ENCODE measurements at places on chromosomes 12 and 14. TPM values are rescaled to one million over a fixed set of nuclear protein-coding genes. Genes with fewer than 3 reads are reported as not detected.

Gene RHNO1
- 25.7 TPM for total RNA-seq

Gene MMP14
- 1.9 TPM for total RNA-seq

Gene KRT74
- 0.39 TPM for total RNA-seq

DNA sequence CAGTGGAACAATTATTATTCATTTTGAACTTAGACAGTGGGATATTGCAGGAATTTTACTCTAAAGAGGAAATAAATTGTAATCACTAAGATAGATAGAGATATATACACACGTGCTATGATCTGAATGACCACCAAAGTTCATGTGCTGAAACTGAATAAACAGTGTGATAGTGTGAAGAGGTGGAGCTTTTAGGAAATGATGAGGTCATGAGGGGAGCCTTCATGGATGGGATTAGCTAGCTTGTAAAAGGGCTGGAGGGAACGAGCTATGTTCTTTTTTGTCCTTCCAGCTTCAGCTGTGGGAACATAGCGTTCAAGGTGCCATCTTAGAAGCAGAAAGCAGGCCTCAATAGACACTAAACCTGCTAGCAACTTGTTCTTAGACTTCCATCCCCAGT, 191.5 kb upstream of the LRIG3 start:
- no peak for DNase-seq

GRCh38 chr12:32697445-32697844, 18.3 kb downstream of the DNM1L start:
- no peak for DNase-seq

GRCh38 chr12:67428431-67428830, 159.3 kb downstream of the CAND1 start:
- no peak for DNase-seq

DNA sequence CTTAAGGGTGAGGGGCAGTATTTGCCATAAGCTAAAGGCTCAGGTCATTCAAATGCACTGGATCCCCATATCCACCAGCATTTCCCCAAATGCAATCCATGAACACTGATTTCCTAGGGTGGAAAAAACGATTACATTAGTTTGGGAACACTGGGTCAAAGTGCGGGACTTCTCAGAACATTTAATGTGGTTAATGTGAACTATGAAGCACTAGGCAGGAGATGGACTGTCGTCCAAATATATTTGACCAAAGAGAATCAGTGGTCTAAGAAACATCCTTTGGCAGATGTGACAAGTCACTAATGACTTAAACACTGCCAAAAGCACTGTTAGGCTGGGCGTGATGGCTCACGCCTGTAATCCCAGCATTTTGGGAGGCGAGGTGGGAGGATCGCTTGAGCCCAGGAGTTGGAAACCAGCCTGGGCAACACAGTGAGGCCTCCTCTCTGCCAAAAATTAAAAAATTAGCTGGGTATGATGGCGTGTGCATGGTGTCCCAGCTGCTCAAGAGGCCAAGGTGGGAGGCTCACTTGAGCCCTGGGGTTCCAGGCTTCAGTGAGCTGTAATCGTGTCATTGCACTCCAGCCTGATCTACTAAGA, 205.4 kb downstream of the CALM1 start:
- DNase-seq: no peak

GRCh38 chr12:62976110-62976662, 41.2 kb upstream of the PPM1H start:
- DNase-seq: no peak

- DNase-seq: no peak
Measured at GRCh38 chr14:79017561-79017960, 847.4 kb downstream of the NRXN3 start.

GRCh38 chr12:12474471-12474928, 88.2 kb downstream of the DUSP16 start:
- no peak for DNase-seq

DNA sequence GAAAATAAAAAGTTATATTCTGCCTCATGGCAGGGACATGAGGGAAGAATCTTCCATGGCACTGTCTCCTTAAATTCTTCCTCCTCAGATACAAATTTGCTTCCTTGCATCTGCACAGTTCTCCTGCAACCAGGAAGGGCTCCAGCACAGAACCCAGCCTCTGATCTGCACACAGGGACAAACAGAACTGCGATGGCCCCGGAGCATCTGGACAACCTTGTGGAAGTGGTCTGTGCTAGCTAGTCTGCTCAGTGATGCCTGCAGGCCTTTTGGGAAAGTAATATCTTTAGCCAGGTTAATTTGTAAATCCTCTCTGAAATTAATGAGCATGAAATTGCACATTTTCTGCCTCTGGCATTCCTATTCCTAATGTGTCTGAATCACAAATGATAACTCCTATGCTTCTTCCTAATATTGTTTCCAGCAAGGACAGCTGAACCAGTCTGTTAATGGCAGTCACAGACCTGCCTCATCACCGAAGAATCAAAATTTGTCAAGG, 74.8 kb downstream of the GRIP1 start:
- no peak for DNase-seq

DNA sequence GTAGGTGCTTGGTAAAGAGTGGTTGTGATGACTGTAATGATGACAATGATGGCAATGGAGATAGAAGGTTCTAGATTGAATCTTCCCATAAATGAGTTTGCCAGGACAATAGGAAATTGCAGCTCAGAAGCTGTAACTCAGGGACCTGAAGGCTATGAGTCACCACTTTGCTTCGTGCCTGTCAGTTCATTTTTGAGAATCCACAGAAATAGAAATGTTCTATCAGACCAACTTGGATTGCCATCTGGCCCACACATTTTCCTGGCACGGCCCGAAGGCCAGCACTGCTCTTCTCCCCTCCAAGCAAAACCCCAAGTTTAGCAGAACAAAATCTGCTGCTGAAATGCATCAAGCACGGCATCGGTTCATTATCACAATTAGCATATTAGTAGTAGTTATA, 1127.0 kb downstream of the BCL11B start:
- DNase-seq: no peak

GRCh38 chr14:89164168-89165073, 252.6 kb downstream of the FOXN3 start:
- no peak for DNase-seq

DNA sequence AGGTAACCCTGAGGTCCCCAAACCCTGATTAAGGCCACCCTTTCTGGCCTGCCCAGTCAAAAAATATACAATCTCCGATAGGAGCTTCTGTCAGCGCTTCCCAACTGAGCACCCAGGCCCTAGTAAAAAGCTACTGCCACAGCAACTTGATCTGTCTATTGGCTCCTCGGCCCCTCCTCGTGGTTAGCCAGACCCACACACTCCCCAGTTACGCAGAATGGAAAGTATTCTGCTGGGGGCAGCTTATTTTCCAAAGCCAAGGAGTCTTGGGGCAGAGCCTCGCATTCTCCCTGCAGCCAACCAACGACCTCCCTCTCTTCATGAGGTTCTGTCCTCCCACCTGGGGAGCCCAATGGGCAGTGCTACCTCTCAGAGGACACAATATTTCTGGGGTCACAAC, 32.1 kb downstream of the FMNL3 start:
- no peak for DNase-seq

GRCh38 chr12:4817880-4818279, 91.8 kb upstream of the KCNA1 start:
- no peak for DNase-seq

DNA sequence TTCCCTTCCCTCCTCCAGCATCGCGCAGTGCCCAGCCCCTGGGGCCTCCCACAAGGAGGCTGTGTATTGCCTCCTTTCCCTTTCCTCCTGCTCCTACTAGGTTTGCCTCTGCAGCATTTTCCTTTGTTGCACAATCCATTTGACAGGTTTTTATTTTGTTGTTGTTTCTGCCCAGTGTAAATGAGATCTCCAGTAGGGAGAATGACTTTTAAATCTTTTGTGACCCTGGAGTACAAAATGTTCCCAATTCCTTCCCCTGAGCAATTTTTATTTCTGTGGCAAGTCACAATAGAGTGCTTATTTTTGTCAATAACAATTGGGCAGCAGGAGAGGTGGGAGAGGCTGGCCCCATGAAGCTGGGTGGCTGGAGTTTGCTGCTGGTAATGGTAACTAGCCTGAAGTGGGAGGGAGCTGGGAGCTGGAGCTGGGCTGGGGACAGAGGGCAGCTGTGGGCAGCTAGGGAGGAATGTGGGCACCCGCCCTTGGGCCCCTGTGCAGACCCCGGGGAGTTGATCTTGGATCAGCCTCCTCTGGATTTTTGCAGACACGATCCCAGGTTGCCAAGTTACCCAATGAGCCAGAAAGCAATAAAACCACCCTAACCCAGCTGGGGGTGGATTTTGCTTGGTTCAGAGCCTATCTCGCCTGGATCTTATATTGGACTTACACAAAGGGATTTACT, 160.1 kb downstream of the KTN1 start:
- no peak for DNase-seq

DNA sequence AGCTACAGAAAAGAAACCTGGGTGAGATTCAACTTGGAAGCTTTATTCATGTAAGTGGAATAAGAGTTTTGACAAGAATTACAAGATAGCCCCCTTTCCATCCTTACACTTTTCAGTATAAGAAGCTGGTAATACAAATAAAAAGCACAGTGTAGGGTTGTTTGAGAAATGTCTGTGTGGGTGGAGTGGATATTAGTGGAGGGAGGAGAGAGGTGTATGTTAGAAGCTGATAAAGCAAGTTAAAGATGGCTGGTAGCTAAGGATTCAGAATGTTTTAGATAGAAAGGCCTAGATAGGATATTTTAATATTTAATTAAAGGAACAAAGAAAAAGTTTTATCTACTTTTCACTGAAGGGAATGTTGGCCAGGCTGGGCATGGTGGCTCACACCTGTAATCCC, 12.5 kb downstream of the CFAP54 start:
- no peak for DNase-seq
